NCI-H524 (cell line): ENCODE measurements at places on chromosomes 2 and 18.

GRCh38 chr2:173404841-173405750, 50.4 kb downstream of the CDCA7 start:
- DNase-seq = no peak

DNA sequence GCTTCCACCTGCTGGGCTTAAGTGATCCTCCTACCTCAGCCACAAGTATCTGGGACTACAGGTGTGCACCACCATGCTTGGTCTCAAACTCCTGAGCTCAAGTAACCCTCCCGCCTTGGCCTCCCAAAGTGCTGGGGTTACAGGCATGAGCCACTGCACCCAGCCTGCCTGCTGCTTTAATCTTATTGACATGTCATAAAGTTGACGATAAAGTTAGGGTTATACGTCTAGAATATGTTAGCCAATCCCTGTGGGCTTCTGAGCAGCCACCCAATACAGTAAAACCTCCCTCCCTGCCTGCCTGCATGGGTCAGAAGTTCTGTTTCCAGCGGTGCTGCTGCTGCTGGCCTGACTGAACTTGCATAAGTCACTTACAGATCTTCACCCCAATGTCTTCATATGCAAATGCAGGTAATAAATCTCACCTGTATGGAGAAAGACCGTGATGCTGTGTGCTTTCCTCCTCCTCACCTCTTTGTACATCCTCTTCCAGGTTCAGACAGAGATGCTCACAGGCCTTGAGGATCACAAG, 30.1 kb downstream of the TGIF1 start:
- DNase-seq = no peak

GRCh38 chr18:64936671-64937070, 787.8 kb upstream of the LINC00305 start:
- DNase-seq = no peak

GRCh38 chr2:159811232-159811631, 13.2 kb upstream of the CD302 start:
- DNase-seq = no peak

GRCh38 chr2:115364093-115364492, 921.7 kb downstream of the DPP10 start:
- no peak for DNase-seq

DNA sequence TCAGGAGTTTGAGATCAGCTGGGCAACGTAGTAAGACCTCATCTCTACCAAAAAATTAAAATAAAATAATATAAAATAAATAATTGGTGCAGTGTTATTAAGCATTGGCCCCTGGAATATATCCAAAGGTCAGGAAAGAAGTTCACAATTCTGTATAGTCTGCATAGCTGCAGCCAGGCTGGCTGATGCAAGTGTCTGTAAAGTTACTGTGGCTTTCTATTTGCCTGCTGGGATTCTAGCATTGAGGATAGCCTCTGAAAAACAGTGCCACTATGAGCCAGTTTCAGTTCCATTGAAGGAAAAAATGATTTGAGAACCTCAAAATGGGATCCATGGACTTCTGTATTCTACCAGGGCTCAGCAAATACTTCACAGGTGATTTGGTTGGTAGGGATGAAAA, 208.6 kb downstream of the PARD3B start:
- no peak for DNase-seq

DNA sequence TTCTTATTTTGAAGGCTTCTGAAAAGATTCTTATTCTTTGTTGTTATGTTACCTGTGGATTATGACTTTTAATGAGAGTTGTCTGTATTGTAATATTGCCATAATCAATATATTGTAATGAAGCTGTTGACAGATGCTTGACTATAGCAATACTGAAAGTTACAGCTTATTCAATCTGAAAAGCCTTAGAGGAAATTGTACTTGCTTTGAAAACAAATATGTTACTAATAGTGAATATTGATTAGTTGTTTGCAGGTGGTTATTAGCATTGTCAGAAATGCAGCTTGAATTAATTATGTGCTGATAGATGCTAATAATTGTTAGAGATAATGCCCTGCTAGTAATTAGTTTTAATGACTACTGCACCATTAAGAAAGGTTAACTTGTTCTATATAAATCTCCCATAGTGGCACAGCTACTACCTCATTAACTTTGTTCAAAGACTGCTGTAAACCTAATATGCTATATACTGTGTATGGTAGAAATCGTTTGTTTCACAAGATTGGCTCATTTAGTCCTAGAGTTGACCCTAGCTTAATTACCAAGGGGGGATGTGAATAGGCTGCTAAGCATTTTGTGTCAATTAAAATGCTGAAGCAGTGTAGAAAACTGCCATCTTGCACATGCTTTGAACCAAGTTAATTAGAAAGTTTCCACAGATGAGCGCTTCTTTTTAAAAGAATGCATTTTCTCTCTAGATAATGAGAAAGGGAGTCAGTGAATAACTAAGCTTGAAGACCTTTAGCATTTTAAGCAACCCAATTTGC, 30.5 kb downstream of the SLC39A10 start:
- DNase-seq = no peak

DNA sequence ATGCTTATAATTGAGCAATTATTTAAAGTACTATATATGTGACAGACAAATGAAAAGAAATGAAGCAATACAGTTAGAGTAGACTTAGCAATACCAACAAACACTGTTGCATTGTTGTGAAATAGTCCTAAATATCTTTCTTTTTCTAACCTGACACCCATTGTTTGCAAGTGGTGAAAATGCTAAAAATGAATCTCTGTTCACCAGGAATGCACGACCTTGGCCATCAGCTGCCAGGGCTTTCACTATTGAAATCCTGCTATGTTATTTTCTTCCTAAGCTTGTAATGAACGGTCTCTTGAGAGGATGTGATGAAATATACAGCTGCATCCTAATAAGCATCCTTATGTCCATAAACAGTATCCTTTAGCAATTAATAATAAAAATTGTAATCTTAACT, 136.2 kb upstream of the MGAT5 start:
- peak; percentile 3 for DNase-seq

DNA sequence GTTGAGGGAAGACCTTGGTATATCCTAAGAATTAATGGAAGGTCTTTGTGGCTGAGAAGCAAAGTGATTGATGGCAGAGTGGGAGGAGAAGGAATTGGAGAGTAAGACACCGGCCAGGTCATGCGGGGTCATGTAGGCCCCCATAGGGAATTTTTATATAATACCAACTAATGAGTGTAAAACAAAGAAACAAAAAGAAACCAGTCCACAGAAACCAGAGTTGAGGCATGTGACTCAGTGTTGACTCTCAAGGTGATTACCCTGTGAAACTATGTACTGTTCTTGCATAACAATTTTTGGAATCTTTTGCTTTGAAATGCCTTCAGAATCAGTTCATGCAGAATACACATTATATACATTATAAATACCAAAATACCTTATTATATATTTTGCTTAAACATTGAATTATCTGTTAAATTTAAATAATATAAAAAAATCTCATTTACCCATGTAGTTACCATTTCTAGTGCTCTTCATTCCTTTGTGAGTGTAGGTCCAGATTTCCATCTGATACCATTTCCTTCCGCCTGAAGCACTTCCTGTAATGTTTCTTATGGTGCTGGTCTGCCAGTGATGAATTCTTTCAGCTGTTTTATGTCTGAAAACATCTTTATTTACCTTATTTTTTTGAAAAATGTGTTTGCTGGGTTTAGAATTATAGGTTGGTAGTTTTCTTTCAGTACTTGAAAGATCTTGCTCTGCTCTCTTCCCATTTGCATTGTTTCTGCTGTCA, 8.6 kb downstream of the CLIP4 start:
- DNase-seq = no peak

GRCh38 chr18:9753846-9754245, 45.7 kb downstream of the RAB31 start:
- DNase-seq = no peak

GRCh38 chr2:6955511-6956136, 38.4 kb downstream of the RNF144A start:
- no peak for DNase-seq

GRCh38 chr2:83081826-83082690, 1377.0 kb downstream of the SUCLG1 start:
- peak; percentile 67 for DNase-seq

GRCh38 chr2:54797307-54797706, 73.8 kb downstream of the EML6 start:
- no peak for DNase-seq

GRCh38 chr2:19744456-19745199, 157.2 kb downstream of the TTC32 start:
- DNase-seq = no peak

- no peak for DNase-seq
These were observed 62.7 kb upstream of the CAPN13 start for GRCh38 chr2:30869988-30870387.

- DNase-seq = peak; percentile 93
These were observed 3.1 kb downstream of the STK39 start for GRCh38 chr2:168244318-168244717.

- DNase-seq = no peak
These were observed 128.4 kb downstream of the RNF152 start for GRCh38 chr18:61764381-61764780.

- DNase-seq = peak; percentile 96
These were observed 261.0 kb downstream of the ARHGAP15 start for GRCh38 chr2:143390171-143390570.

DNA sequence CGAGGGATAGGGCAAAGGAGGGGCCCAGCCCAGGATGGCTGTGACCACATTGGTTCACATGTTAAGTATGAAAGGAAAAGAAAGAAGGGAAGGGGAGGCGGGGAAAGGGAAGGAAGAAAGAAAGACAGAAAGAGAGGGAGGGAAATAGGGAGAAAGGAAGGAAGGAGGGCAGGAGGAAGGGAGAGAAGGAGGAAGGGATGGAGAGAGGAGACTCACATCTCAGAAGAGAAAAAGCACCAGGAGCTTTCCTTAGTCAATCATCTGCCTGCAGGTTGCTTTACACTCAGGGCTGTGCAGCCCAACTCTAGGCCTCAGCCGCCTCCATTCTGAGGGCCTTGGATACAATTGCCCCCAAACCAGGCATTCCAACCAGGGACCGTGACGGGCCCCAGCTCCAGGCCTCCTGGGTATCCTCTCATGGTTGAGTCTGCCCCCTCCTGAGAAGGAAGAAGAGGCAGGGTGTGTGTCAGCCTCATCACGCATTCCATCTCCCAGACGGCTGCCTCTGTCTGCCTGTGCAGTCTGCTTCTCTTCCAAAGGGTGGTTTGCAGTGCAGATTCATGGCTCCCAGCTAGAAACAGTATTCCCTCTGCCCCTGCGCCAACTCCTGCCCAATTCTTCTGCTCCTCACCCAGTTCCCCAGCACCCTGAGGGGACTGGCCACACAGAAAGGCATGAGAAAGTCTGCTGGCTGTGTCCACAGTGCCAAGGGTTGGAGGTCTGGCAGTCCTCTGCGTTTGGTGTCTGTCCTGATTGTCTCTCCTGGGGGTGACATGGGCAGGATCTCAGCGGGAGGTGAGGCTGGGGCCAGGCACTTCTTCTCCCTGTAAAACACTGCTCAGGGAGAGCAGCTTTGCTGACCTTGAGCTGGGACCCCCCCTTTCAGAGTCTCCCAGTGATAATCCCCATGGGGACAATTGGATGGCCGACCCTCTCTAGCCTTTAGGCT, 163.3 kb downstream of the SMAD7 start:
- no peak for DNase-seq

DNA sequence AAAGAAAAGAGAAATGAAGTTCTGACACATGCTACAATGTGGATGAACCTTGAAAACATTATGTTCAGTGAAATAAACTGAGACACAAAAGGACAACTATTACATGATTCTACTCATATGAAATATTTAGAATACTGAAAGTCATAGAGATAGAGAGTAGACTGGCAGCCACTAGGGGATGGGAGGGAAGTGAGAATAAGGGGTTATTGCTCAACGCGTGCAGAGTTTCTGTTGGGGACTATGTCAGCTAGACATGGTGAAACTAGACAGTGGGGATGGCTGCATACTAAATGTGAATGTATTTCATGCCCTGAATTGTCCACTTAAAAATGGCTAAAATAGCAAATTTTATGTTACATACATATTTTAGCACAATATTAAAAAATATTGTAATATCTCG, 108.7 kb upstream of the ATL2 start:
- no peak for DNase-seq

- DNase-seq = peak; percentile 88
These were observed 779 bp upstream of the TRIB2 start for GRCh38 chr2:12716032-12716281.

GRCh38 chr2:40204268-40204667, 247.6 kb downstream of the SLC8A1 start:
- DNase-seq = peak; percentile 37

DNA sequence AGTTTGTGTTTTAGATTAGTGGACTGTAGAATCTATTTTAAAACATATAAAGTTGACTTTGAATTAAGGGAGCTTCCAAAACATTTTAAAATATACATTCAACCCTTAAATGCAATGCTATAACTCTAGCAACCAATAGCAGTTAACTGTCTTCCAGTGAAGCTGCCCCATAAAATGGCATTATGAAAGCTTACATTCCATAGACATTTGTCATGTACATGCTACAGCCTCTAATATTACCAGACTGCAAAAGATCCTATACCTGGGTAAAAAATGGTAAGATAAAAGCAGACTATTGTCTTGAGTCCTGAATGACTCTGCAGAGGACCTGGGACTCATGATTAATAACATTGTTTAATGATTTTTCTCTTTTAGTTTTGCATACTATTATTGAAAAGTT, 489.4 kb downstream of the LRP1B start:
- DNase-seq = no peak

- DNase-seq = no peak
These were observed 19.1 kb downstream of the MAL start for GRCh38 chr2:95044601-95045000.

GRCh38 chr18:39272230-39272629, 1706.6 kb upstream of the CELF4 start:
- no peak for DNase-seq

GRCh38 chr18:5103286-5103685, 93.8 kb downstream of the AKAIN1 start:
- DNase-seq = no peak

GRCh38 chr2:149666809-149667320, 79.3 kb upstream of the MMADHC start:
- no peak for DNase-seq

DNA sequence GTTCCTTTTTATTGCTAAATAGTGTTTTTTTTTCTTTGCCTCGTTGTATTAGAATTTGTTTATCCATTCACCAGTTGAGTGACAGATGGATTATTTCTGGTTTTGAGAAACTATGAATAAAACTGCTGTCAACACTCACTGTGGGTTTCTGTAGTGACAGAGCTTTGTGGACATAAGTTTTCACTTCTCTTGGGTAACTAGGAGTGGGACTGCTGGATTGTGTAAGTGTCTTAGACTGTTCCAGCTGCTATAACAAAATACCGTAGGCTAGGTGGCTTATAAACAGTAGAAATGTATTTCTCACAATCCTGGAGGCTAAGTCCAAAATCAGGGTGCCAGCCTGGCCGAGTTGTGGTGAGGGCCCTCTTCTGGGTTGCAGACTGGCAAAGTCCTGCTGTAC, 71.9 kb downstream of the TNFRSF11A start:
- DNase-seq = no peak

DNA sequence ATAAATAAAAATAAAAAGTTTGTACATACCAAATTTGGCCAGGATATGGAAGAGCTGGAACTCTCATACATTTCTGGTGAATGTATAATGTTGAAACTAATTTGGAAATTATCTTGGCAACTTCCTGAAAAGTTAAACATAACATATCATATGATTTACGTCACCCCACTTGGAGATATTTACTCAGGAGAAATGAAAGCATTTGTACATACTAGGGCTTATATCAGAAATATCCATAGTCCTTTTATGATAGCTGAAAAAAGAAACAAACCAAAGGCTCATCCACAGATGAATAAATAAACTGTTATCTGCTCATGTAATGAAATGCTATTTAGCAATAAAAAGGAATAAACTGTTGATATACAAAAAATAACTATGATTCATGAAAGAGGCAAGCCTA, 318.2 kb upstream of the NRXN1 start:
- DNase-seq = no peak
